Activated CD4-positive, alpha-beta T cell treated with anti-CD3 and anti-CD28 coated beads, Interleukin-2, amount 50 U/mL, for 4 hours (primary cell): ENCODE measurements at places on chromosomes 16 and 17.

GRCh38 chr17:20026960-20027359 lies 17.8 kb downstream of the SPECC1 start:
- DNase-seq, result no peak

GRCh38 chr17:58783380-58783779 lies 27.7 kb downstream of the PPM1E start:
- DNase-seq, result no peak

DNA sequence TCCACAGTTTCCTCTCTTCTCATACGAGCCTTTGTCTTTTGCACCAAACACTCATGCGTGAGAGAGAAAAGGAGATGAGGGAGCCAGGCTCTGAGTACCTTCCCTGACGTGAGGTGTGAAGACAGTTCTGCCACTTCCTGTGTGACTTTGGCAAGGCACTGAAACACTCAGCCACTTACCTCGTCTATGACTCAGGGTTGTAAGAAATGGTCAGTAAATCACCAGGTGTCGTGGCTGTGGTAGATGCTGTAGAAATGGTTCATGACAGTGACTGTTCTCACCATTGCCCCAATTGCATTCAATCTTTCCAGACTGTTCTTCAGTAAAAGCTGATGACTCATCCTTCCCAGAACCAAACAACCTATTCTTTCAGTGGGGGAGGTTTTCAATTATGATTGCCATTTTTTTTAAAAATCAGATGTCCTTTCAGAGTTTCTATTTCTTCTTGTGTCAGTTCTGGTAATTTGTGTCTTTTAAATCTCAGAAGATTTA lies 49.2 kb upstream of the CBFA2T3 start:
- peak; percentile 15 for DNase-seq

GRCh38 chr16:67842509-67843342 lies 606 bp downstream of the THAP11 start:
- DNase-seq, result peak; percentile 45

DNA sequence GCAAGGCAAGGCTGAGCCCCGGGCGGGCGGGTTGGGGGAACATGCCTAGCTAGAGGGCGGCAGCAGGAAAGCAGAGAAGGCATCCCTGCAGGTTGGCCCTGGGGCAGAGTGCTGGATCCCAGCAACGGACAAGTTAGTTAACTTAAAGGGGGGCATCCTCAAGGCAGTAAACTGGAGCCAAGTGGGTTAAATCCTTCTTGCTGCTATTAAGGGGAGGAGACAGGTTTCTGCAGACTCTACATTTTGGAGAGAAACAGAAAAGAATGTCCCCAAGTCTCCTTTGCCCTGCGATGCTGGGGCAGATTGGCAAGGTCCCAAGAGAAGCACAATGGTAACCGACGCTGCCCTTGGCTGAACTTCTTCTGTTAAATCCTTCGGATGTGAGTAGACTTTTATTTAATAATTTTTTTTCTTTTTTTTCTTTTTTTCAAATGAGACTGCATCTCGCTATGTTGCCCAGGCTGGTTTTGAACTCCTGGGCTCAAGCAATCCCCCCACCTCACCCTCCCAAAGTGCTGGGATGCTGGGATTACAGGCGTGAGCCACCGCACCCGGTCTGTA lies 14.0 kb downstream of the ATP5PD start:
- DNase-seq, result no peak

GRCh38 chr17:80005360-80006338 lies 30.0 kb downstream of the TBC1D16 start:
- DNase-seq, result peak; percentile 47

DNA sequence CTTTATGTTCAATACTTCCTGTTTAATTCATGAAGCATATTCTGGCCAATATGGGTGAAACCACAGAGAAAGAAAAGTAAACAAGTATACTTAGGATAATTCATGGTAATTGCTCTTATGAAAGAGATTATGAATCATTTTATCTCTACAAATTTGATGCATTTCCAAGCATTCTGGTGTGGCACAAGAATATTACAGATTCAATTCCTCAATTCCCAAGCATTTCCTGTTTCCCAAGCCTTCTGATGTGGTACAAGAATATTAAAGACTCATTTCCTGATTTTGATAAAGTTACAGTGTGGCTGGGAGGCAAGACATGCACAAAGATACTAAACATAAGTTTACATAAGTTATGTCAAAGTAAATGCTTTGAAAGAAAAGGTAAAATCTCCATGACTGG lies 126.1 kb upstream of the NUDT7 start:
- DNase-seq, result no peak

GRCh38 chr17:81990836-81991683 lies 13.6 kb downstream of the ASPSCR1 start:
- no peak for DNase-seq

DNA sequence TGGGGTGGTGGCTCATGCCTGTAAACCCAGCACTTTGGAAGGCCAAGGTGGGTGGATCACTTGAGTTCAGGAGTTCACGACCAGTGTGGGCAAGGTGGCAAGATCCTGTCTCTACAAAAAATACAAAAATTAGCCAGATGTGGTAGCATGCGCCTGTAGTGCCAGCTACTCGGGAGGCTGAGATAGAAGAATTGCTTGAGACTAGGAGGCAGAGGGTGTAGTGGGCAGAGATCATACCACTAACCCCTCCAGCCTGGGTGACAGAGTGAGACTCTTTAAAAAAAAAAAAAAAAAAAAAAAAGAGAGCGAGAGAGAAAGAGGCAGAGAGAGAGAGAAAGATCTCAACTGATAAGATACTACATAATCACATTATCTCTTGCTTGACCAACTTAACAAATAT lies 45.9 kb downstream of the KANSL1 start:
- no peak for DNase-seq

DNA sequence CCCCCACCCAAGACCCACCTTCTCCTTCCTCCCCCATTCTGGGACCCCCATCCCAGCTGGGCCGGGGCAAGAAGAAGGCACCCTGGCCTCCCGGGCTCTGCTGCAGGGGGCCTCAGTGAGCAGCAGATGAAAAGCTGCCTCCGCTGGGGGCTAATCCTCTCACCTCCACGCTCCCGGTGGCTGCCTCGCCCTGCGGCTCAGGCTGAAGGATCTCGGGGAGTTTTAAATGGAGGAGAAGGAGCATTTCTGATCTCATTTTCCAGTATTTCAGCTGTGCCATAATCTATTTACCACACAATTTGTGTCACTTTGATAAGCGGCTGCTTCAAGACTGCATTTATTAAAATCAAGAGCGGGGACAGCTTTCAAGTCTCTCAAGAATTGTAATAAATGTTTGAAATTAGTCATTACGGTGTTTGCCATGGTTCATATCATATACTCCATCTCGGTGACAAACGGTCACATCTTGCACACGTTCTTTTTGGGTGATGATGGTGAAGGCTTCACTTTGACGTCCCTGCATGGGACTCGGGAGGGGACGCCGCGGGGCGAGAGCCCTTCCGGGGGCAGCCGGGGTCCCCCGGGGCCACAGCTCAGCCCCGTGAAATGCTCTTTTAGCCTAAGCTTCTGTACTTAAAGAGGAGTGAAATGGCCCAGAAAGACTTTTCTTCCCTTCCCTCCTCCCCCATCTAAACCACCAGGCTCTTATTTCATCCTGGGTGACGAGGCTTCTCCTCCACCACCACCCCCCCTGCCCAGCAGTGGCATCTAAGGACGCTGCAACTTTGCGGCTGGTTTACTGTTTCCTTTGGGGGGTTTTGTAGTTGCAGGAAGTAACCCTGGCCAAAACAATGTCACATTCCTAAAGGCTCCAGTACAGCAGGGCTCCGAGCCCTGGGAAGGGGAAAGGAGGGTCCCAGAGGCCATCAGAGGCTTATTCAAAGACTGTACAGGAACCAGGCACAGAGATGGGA lies 313.1 kb upstream of the TNRC6C start:
- peak; percentile 30 for DNase-seq

- no peak for DNase-seq
These were observed 160.0 kb upstream of the FOXF1 start for GRCh38 chr16:86350289-86350688.

- no peak for DNase-seq
These were observed 33.8 kb upstream of the SBK1 start for GRCh38 chr16:28258567-28258966.

- DNase-seq, result peak; percentile 86
These were observed 15.4 kb downstream of the FLYWCH1 start for GRCh38 chr16:2927010-2927646.

DNA sequence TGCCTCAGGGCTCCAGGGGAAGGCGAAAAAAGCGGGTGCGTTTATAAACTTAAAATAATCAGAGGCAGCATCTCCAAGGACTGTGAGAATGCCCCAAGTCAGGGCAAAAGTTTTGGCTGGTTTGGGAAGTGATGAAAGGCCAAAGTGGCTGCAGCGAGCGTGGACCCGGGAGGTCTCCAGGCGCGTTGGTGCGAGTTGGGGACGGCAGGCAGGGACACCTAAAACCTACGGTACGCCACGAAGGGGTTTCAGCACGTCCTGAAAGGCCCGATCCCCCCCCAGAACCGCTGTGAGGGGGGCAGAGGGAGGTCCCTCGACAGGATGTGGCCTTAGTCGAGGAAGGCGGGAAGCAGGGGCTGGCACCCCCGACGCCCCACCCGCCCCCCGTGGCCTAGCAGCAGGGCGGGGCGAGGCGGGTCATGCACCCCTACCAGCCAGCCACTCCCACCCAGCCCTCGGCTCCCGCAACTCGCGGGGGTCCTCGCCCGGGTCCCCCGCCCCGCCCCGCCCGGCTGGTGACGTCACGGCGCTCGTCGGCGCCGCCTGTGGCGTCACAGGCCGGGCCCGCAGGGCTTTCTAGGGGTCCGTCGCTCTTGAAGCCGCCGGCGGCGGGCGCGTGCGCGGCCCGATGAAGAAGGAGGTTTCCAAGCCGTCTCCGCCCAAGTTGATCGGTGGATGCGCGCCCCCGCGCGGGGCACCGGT lies at the start of gene MYCBPAP:
Gene MYCBPAP, plus strand, starts transcription at position 569 of the 702 bp plus-strand sequence. CDS start 236 bp downstream, outside the sequence.
- DNase-seq, result peak; percentile 61

- no peak for DNase-seq
These were observed 2.9 kb downstream of the TMEM235 start for GRCh38 chr17:78234261-78234865.

DNA sequence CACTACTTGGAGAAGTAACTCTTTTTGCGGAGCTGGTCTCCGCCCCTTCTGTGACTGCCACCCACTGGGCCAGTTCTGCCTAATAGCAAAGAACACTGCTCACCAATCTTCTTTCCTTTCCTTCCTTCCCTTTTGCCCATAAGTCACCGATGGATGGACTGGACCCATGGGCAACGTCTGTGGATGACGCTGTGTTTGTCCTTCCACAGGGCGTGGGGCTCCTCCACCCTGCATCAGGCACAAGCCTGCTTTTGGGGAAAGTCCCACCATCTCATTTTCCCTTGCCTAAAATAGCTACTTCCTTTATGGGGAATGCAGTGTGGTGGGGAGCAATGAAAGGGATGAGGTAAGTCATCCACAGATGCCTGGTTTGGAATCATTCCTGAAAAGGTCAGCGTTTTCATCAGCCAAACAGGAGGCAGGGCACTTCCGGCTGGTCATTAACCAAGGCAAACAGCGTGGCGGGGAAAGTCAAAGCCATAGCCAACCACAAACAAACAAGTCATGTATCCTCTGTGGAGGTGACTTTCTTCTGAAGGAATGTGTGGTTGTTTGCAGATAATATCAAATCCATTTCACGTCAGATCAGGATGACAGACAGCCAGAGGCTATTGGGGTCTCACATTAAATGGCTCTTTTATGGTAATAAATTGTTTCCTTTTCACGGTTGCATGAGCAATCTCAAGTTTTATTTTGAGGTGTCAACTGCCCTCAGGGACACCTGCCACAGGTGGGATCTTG lies 30.7 kb upstream of the MED9 start:
- no peak for DNase-seq

DNA sequence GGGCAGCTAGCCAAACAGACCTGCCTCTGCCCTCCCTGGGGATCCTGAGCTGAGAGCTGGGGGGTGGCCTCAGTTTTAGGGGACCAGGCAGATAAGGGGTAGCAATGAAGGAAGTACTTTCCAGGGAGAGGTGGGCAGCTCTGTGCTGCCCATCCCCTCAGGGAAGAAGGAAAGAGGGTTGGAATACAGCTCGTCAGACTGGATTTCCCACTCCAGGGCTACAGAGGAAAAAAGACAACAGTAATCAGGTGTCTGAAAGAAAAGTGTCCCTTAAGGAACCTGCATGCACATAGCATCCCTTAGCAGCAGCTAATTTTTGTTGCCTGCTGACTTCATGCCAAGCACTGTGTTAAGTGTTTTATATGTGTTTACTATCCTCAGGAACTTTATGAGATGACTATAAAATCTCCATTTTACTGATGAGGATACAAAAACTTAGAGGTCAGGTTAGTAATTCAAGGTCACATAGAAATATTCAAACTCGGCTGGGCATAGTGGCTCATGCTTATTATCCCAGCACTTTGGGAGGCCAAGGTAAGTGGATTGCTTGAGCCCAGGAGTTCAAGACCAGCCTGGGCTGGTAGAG lies 3.2 kb upstream of the MRPL58 start:
- DNase-seq, result no peak

DNA sequence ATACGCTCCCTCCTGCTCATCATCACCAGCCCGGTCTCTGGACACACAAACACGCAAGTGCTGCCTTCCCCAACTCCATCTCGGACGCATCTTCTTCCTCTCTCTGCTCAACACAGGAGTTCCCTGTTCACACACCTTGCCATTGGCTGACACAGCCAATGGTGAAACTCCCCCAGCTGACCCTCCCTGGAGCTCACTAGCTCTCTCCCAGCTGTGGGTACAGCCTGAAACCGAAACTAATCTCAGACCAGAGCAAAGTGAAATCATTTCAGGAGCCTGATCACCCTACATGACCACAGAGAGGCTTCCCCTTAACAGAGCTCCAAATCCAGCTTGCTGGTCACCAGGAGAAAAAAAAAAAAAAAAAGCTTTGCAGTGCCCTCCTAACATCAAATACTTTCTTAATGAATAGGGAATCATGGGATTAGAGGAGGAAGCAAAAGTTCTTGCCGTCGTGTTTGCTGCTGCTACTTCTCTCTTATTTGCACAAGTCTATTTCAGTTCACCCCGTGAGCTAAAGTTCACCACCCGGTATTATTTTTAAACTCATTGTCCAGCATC lies 8.3 kb downstream of the CUEDC1 start:
- peak; percentile 4 for DNase-seq

DNA sequence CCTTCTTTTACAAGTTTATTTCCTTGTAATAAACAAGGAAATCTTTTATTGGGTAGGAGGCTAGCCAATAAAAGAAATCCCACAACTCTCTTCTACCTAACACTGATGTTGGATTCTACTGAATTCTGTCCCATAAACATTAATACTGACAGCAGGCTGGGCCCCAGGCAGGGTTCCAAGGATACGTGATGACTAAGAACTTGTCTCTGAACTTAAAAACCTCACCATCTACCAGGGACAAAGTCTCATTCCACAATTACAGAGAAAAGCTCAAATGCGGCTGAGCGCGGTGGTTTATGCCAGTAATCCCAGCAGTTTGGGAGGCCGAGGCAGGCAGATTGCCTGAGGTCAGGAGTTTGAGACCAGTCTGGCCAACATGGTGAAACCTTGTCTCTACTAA lies 64.9 kb downstream of the ARHGAP17 start:
- no peak for DNase-seq

GRCh38 chr16:65743558-65743957 lies 621.7 kb upstream of the CDH11 start:
- no peak for DNase-seq
